LHCN-M2 (cell line): ENCODE measurements at places on chromosomes 4 and X. TPM values are rescaled to one million over a fixed set of nuclear protein-coding genes. Genes with fewer than 3 reads are reported as not detected.

The CFAP47 gene
- not detected in 2 replicates for total RNA-seq

DNA sequence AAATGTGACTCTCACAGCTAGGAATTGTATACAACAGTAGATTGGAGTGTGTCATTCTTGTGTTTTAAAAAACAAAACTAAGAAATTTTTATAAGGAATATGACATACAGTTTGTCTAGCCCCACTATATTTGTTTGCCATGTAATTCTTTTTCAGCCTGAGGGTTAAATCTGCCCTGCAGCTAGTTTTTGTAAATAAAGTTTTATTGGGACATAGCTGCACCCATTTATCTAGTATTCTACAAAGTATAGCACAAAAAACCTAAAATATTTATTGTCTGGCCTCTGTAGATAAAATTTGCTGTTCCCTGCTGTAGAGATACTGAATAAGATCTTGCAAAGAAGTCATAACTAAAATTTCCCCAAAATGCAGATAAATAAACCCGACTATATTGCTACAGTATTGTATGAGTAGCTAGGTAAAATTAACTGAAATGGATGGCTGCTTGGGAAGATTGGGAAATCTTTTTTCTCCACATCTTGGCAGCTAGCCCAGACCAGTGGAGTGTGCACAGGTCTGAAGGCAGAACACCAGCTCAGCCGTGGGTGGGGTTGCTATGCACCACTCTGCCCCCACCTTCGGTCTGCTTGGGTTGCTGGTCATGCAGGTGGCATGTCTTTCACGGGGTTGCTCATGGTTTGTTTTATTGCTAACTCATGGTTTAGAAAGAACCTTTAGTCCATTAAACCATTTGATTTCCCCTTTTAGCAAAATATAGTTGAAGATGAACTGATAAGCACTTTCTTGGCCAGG, 127.9 kb downstream of the KLHL8 start:
- DNase-seq: peak; percentile 56

GRCh38 chr4:76209881-76210280, 3.7 kb downstream of the SCARB2 start:
- DNase-seq: no peak

- peak; percentile 43 for DNase-seq
Measured at GRCh38 chr4:150960818-150961217, 54.3 kb downstream of the LRBA start.

The NUP62CL gene
- total RNA-seq: not detected in 2 replicates

The SSX1 gene
- total RNA-seq: not detected in 2 replicates

DNA sequence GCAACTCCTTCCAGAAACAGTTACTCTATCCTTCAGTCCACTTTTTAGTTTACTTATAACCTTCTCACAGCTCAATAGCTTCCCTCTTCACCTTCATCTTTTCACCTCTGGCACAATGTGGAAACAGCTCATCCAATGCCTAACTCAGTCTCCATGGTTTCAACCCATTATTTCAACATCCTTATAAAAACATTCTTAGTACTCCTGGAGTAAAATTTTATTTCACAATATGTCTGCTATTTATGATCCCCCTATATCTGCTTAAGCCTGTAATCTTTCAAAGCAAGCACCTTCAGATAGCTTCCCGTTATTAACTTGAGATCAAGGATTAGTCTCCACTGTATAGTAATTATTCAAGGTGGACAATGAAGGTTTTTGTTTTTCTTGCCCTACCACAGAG, 156.3 kb downstream of the GASK1B start:
- DNase-seq: peak; percentile 65

The CCDC110 gene
- 2.7 and 4.4 TPM in 2 replicates for total RNA-seq

DNA sequence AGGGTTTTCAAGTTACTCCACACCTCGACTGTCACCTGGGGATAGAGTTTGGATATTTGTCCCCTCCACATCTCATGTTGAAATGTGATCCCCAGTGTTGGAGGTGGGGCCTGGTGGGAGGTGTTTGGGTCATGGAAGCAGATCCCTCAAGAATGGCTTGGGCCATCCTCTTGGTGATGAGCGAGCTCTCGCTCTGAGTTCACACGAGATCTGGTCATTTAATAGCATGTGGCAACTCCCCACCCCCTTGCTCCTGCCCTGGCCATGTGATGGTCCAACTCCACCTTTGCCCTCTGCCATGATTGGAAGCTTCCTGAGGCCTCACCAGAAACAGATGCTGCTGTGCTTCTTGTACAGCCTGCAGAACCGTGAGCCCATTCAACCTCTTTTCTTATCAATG, 8.3 kb downstream of the CTAG1A start:
- DNase-seq: no peak
